ENCODE measurements at places on chromosomes 5 and 9. TPM values are rescaled to one million over a fixed set of nuclear protein-coding genes. Genes with fewer than 3 reads are reported as not detected.
A peak's percentile ranks its signal among the peaks of the same experiment; 100 is the strongest.

PCDHB11 gene
- total RNA-seq, result 2.0 TPM

DNA sequence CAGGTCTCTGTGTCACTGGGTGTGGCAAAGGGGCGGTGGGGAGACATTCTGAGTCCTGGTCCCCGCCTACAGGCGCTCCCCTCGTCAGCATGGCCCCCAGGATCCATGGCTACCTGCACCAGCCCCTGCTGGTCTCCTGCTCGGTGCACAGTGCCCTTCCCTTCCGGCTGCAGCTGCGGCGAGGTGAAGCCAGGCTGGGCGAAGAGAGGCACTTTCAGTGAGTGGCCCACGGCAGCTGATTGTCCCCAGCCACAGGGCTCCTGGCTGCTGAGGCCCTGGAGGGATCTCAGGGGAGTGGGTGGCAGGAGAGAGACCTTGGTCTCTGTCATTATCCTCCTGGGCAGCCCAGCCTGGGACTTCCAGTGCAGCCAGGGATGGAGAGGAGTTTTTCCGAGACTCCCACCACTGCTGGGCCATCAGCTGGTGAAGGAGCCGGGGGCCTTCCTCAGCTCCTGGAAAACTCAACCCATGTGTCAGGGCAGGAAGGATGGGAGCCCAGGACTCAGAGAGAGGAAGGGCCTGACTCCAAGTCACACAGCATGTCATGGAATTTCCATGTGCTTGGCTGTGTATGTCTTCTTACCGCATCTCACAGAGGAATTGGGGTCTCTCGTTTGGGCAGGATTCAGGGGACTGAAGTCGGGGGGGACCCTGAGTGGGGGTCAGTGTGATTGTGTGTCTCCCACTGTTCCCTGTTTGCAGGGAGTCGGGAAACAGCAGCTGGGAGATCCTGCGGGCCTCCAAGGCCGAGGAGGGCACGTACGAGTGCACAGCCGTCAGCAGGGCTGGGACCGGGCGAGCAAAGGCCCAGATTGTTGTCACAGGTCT lies 37.4 kb downstream of the HMCN2 start:
- H3K4me3 ChIP-seq, result no peak overlapping the region
- no peaks in the 10 kb centered on the region for H3K27me3 ChIP-seq
- no peak for DNase-seq
- H3K27ac ChIP-seq, result no peak overlapping the region

JAKMIP2 gene
- 6.4 TPM for total RNA-seq

- no peak for DNase-seq
- no peaks in the 10 kb centered on the region for H3K27me3 ChIP-seq
Observed at GRCh38 chr9:84996029-84996428, 326.5 kb downstream of the NTRK2 start.

DNA sequence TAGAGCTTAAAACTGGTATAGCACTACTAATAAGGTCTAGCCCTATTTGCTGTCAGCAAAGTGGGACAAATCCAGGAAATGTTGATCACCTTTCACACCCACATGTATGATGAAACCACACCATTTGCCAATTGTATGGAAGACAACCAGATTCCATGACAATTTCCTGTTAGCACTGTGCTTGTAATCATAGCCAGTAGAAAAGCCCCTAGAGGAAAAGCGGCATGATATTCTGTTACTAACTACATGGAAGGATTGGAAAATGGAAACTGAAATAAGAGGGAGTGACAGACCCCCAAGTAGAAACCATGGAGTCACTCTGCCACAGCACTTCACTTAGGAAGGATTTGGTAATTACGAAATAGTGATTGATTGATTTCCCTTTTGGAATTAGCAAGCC lies 923 bp downstream of the SPATA6L start:
- no peak overlapping the region for H3K27ac ChIP-seq
- peak overlapping the region; percentile 77 for H3K4me3 ChIP-seq
- H3K27me3 ChIP-seq, result no peaks in the 10 kb centered on the region
- H3K4me1 ChIP-seq, result peaks cover 12% of the 10 kb centered on the region
- no peak for DNase-seq
- H3K36me3 ChIP-seq, result no peaks in the 10 kb centered on the region

GRCh38 chr5:132009706-132010405 lies 1.6 kb downstream of the ACSL6 start:
- peaks cover 4% of the 10 kb centered on the region for H3K4me1 ChIP-seq
- no peak overlapping the region for H3K27ac ChIP-seq
- H3K36me3 ChIP-seq, result no peaks in the 10 kb centered on the region
- peak; percentile 19 for DNase-seq
- peak overlapping the region; percentile 94 for H3K4me3 ChIP-seq

GRCh38 chr9:132793606-132794580 lies 84.2 kb downstream of the AK8 start:
- H3K27me3 ChIP-seq, result peaks cover 23% of the 10 kb centered on the region
- H3K4me3 ChIP-seq, result no peak overlapping the region
- H3K27ac ChIP-seq, result no peak overlapping the region
- H3K36me3 ChIP-seq, result no peaks in the 10 kb centered on the region
- H3K4me1 ChIP-seq, result no peaks in the 10 kb centered on the region

DNA sequence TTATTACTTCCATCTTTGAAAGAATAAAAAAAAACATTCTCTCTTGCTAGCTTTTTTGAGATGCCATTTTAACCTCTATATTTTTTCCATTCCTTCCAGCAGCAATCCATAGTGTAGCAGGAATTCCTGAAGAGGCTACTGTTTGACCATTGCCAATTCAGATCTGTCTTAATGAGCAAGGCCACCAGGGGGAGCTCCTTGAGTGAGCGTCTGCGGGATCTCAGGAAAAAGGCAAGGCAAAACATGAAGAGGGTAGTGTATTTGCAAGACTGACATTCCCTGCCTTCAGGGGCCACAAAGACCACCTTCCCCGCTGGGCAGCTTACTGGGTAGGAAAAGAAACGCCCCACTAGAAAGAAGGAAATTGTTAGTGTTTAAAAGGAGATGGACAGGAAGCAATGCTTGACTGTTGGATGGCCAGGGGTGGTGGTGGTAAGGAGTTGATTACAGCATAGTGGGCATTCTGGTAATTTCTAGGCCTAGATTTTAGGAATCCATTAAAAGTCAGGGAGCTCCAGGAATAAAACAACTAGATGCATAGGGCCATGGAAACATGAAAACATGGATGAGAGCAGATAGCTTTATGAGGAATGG lies 206.6 kb upstream of the HAPLN1 start:
- no peaks in the 10 kb centered on the region for H3K27me3 ChIP-seq
- peak; percentile 84 for DNase-seq
- no peak overlapping the region for H3K27ac ChIP-seq
- no peaks in the 10 kb centered on the region for H3K36me3 ChIP-seq
- no peaks in the 10 kb centered on the region for H3K4me1 ChIP-seq

RPL37 gene
- total RNA-seq, result 1,726 TPM

DNA sequence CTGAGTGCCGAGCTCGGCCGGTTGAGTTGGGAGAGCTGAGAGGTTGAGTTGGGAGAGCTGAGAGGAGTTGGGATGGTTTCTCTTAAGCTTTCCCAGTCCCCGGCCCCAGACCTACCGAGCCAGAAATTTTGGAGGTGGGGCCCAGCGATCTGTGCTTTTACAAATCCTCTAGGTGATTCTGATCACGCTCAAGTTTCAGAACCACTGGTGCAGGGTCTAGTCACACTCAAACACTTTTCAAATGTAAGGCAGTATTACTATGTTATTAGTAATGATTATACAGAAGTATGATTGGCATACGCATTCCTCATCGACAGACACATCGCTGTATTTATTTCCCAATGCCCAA lies 256 bp upstream of the CLINT1 start:
- H3K4me3 ChIP-seq, result peak overlapping the region; percentile 97
- DNase-seq, result no peak
- no peaks in the 10 kb centered on the region for H3K27me3 ChIP-seq
- no peaks in the 10 kb centered on the region for H3K36me3 ChIP-seq
- H3K27ac ChIP-seq, result no peak overlapping the region

PGM5 gene
- total RNA-seq, result not detected

DNA sequence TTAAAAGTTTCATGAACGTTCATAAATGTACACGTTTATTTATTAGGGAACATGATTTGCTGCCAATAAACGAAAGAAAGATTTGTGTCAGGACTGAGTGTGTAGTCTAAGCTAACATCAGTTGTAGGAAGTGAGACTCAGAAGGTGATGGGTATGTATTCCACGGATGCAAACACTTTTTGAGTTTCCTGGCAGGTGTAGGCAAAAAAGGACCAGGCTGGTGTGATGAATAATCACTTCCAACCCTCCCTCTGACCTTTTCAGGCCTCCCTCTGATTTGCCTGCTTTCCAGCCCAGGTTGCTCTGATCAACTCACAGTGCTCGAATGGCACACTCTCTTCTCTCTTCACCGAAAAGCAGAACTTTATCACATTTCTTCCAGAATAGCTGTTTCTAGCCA lies 51.8 kb downstream of the BASP1 start:
- H3K4me3 ChIP-seq, result no peak overlapping the region
- H3K4me1 ChIP-seq, result peaks cover 3% of the 10 kb centered on the region
- no peak for DNase-seq

- peaks cover 7% of the 10 kb centered on the region for H3K4me1 ChIP-seq
- H3K4me3 ChIP-seq, result no peak overlapping the region
- no peak overlapping the region for H3K27ac ChIP-seq
- peaks cover 11% of the 10 kb centered on the region for H3K36me3 ChIP-seq
- no peaks in the 10 kb centered on the region for H3K27me3 ChIP-seq
Observed at GRCh38 chr9:133821601-133822429, 83.7 kb upstream of the SARDH start.

DNA sequence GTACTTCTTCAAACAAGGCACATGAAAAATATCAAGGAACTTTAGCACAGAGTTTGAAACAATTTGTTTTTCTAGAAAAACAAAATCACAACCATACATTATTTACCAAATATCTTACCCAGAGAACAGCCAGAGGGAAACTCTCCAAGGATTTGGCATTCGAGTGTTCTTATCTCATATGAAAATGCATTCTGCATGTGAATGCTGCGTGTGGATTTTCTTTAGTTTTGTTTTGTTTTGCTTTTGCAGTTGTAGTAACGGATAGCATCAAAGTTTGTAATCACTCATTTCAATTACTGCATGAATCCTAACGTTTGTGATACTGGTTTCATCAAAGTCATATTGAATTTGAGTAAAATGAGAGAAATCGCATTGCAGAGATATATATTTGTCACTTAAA lies 28.0 kb downstream of the ADAMTSL1 start:
- H3K27me3 ChIP-seq, result no peaks in the 10 kb centered on the region
- no peak overlapping the region for H3K27ac ChIP-seq
- no peak overlapping the region for H3K4me3 ChIP-seq
- DNase-seq, result no peak
